Spleen (tissue), 13 donors: ENCODE measurements at places on chromosomes 4 and X. TPM values are rescaled to one million over a fixed set of nuclear protein-coding genes. Genes with fewer than 3 reads are reported as not detected.

- no peaks in the 10 kb centered on the region for H3K4me1 ChIP-seq
- no peak overlapping the region for H3K4me3 ChIP-seq
- DNase-seq: no peak
- no peaks in the 10 kb centered on the region for H3K27me3 ChIP-seq
These were observed 21.4 kb upstream of the RBPJ start for GRCh38 chr4:26299254-26299882.

DNA sequence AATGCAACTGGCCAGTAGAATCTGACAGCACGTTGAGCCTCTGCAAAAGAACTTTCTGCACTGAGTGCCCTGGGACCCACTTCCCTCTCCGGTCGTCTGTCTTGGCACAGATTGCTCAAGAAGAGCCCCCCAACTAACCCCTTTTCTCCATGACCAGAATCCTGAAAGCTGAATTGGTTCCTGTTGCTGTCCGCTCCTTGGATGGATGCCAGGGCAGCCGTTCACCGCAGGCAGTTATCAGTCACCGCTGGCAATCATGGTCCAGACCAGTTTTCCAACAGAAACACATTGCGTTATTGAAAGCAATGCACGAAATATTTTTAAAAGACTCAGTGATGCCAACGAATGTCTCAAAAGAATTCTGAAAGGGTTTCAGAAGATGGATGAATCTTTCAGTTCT, 733.7 kb upstream of the FRG1 start:
- H3K36me3 ChIP-seq: no peaks in the 10 kb centered on the region
- no peak overlapping the region for H3K4me3 ChIP-seq
- DNase-seq: no peak
- H3K27ac ChIP-seq: no peak overlapping the region
- no peaks in the 10 kb centered on the region for H3K27me3 ChIP-seq
- H3K4me1 ChIP-seq: no peaks in the 10 kb centered on the region

DNA sequence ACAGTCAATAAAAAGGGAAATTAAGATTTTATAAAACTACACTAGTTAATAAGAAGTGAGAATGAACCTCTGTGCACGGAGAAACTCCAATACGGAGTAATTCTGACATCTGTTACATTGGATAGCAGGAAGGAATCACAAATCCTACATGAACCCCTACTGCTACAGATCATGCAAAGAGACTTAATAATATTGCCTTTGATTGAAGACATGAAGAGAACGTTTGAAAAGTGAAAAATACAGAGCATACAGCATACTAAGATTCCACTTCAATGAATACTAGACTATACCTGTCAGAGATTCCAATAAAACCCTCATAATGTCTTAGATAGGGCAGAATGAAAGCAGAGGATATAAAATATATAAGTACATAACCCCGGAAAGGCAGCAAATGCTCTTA, 360.4 kb upstream of the GALNT7 start:
- DNase-seq: no peak
- no peaks in the 10 kb centered on the region for H3K4me1 ChIP-seq
- no peak overlapping the region for H3K27ac ChIP-seq
- H3K27me3 ChIP-seq: peaks cover 1% of the 10 kb centered on the region
- no peak overlapping the region for H3K4me3 ChIP-seq

DNA sequence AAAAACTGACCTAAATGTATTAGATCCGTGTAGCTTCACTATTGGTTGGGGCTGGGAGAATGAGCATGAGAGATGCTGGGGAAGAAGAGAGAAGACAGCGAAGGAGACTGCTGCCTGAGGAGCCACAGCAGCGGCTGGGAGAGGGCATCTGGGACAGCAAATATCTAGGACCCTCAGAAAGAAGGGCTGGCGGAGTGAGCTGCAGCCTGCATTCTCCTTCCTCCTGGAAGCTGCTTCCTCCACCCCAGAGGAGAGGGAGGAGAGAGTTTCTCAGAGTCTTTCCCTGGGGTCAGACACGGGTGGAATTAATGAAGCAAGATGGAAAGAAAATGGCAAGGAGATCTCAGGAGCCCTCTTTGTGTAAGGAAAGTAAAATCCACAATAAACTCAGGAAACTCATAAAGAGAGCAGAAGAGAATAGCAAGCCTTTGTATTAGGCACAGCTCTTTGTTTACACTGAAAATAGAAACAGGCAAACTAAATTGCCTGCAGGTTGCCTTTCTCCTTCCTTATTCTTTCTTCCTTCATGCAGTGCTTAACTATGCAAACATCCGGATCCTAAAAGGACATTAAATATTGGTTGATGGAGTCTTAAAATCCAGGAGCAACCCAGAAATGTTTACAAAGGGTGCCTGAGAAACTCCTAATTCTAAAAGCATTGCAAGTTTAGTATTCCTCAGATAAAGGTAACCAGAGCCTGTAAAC, 130.3 kb upstream of the GALNT7 start:
- no peaks in the 10 kb centered on the region for H3K27me3 ChIP-seq
- H3K4me1 ChIP-seq: peaks cover 4% of the 10 kb centered on the region
- no peak for DNase-seq

GRCh38 chr4:30870513-30870912, 150.3 kb downstream of the PCDH7 start:
- DNase-seq: no peak
- H3K27me3 ChIP-seq: no peaks in the 10 kb centered on the region
- no peaks in the 10 kb centered on the region for H3K36me3 ChIP-seq
- H3K4me1 ChIP-seq: no peaks in the 10 kb centered on the region
- H3K4me3 ChIP-seq: no peak overlapping the region

DNA sequence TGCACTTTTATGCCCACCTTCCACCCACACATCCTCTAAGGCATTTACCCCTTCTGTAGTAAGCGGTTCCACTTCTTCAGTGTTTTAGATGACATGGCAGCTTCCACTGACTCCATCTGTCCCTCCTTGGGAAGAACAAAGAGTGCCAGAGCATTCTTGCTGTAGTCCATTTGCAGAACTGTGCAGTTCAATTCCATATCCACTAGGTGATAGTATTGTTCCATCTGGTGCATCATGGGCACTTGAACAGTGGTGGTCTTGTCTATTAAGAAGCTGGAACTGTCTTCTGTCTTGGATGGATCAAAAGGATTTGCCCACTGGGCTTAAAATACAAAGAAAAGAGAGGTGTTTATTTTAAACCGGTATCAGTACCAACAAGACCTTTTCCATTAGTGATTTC, 3.5 kb downstream of the SERPINA7 start:
- no peak for DNase-seq
- no peaks in the 10 kb centered on the region for H3K27me3 ChIP-seq
- H3K4me3 ChIP-seq: no peak overlapping the region
- no peaks in the 10 kb centered on the region for H3K4me1 ChIP-seq

- DNase-seq: no peak
- H3K4me1 ChIP-seq: no peaks in the 10 kb centered on the region
- no peaks in the 10 kb centered on the region for H3K27me3 ChIP-seq
- H3K36me3 ChIP-seq: no peaks in the 10 kb centered on the region
- H3K4me3 ChIP-seq: no peak overlapping the region
- no peak overlapping the region for H3K27ac ChIP-seq
These were observed 27.6 kb downstream of the NYX start for GRCh38 chrX:41474726-41475100.

DNA sequence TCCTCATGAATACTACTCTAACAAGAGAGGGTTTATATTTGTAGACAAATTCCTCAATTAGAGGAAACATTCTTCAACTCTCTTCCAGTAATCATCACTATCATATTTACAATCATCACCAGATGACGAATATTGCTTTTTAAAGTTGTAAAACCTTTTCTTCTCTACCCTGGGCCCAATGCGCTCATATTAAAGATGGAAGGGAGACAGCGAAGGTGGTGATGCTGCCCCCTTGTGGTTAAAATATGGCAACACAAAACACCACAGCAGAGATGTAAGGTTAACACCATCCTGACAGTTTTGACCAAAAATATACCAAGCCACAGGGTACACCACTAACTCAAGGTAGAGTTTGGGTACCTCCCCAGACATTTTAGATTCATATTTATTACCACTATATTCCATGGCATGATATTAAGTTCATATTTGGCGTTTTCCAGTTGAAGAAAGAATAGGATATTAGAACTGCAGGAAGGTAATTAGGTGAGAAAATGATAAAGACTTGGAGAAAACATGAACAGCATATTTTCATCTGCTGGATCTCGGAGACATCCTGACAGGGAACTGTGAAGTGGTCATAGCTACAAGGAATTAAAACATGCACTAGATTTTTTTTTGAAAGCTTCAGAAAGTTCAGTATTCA, 72.8 kb downstream of the SLC9A7 start:
- H3K36me3 ChIP-seq: no peaks in the 10 kb centered on the region
- no peaks in the 10 kb centered on the region for H3K4me1 ChIP-seq

- H3K4me1 ChIP-seq: peaks cover 17% of the 10 kb centered on the region
- H3K36me3 ChIP-seq: no peaks in the 10 kb centered on the region
- no peak overlapping the region for H3K27ac ChIP-seq
- no peak for DNase-seq
- peaks cover 5% of the 10 kb centered on the region for H3K27me3 ChIP-seq
These were observed 73.7 kb downstream of the TBL1X start for GRCh38 chrX:9538544-9539045.

GRCh38 chrX:70039758-70040157, 10.0 kb downstream of the AWAT2 start:
- no peaks in the 10 kb centered on the region for H3K27me3 ChIP-seq
- no peaks in the 10 kb centered on the region for H3K36me3 ChIP-seq
- no peak for DNase-seq
- H3K27ac ChIP-seq: no peak overlapping the region

- no peaks in the 10 kb centered on the region for H3K36me3 ChIP-seq
- H3K27me3 ChIP-seq: no peaks in the 10 kb centered on the region
- H3K4me1 ChIP-seq: no peaks in the 10 kb centered on the region
- H3K27ac ChIP-seq: no peak overlapping the region
These were observed 25.4 kb upstream of the SLITRK4 start for GRCh38 chrX:143661286-143661685.

GRCh38 chr4:25513814-25514213, 136.8 kb downstream of the ANAPC4 start:
- H3K4me3 ChIP-seq: no peak overlapping the region
- H3K36me3 ChIP-seq: no peaks in the 10 kb centered on the region
- no peaks in the 10 kb centered on the region for H3K4me1 ChIP-seq

DNA sequence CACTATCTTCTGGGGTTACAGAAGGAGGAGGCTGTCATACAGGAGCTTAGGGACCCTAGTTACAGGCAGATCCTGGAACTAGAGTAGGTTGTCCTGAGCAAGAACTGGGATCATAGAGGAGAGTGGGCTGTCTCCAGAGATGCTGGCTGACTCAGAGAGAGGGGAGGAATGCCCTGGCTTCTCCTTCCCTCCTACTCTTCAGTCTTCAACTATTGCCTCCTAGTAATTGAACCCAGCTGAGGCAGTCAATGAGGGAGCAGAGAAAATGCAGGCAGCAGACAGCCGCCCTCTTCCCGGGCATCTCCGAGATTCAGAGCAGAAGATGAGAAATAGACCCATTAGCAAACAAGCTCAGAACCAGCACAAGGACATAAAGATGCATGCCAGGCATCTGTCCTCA, 118.3 kb upstream of the PDE5A start:
- H3K27ac ChIP-seq: no peak overlapping the region
- H3K4me1 ChIP-seq: no peaks in the 10 kb centered on the region
- no peaks in the 10 kb centered on the region for H3K36me3 ChIP-seq
- H3K27me3 ChIP-seq: no peaks in the 10 kb centered on the region

- no peak overlapping the region for H3K27ac ChIP-seq
- H3K4me3 ChIP-seq: no peak overlapping the region
- no peaks in the 10 kb centered on the region for H3K27me3 ChIP-seq
- H3K36me3 ChIP-seq: no peaks in the 10 kb centered on the region
- peaks cover 5% of the 10 kb centered on the region for H3K4me1 ChIP-seq
- no peak for DNase-seq
These were observed 115.9 kb upstream of the RBPJ start for GRCh38 chr4:26204911-26205370.

DNA sequence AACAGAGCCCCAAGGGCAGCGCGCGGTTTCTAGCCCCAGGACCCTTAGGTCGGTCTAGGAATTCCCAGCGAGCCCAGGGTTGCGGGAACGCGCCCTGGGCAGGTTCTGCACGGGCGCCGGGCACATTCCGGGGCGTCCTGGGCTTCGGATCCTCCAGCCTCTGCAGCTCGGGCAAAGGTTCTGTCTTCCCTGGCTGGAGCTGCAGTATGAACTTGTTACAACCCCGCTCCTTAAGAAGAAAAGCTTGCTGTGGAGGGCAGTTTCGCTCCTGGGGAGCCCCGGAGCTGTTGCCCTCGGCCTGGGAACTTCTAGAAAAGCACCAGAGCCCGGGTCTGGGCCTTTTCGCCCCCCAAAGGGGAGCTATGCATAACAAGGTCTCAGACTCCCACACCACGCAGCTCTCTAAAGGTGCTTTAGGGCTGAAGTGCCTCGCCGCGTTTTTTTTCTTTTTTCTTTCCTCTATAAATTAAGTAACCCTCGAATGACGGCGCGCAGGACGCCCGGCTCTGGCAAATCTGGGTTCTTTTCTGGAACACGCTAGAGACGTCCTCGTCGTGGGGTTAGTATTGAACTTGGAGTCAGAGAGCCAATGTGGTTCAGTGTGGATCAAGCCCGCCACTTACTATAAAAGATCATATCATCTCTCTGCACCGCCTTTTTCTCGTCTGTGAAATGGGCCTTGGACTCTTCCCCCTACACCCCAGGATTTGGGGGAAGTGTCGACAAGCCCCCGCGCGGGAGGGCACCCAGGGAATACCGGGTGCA, 5.7 kb downstream of the MSX1 start:
- H3K4me3 ChIP-seq: no peak overlapping the region
- H3K4me1 ChIP-seq: peaks cover 3% of the 10 kb centered on the region
- peaks cover 91% of the 10 kb centered on the region for H3K27me3 ChIP-seq
- H3K27ac ChIP-seq: no peak overlapping the region

- no peak overlapping the region for H3K27ac ChIP-seq
- no peaks in the 10 kb centered on the region for H3K4me1 ChIP-seq
- no peak overlapping the region for H3K4me3 ChIP-seq
These were observed 354.7 kb upstream of the PITX2 start for GRCh38 chr4:110977554-110977953.

DNA sequence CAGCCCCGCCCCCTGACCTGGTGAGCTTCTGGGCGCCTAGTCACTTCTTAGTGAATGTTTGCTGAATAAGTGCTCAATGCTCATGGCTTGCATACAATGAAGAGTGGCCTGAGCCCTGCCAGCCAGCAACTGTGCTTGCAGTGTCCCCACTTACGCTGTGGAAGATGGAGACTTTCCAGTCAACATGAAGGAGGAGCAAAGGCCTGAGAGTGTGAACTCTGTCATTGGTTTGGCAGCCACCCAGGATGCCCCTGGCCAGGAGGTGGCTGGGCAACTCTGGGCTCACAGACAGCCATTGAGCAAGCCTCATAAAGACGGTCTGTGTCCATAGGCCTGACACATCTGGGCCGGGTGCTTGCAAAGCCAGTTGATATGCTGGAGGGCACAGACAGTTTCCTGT, 72.1 kb upstream of the MAMLD1 start:
- H3K36me3 ChIP-seq: no peaks in the 10 kb centered on the region
- no peaks in the 10 kb centered on the region for H3K4me1 ChIP-seq
- H3K27me3 ChIP-seq: no peaks in the 10 kb centered on the region
- no peak overlapping the region for H3K4me3 ChIP-seq
- DNase-seq: no peak
- H3K27ac ChIP-seq: no peak overlapping the region

The ZRSR2 gene
- 19.7 TPM for polyA plus RNA-seq

The RTL9 gene
- not detected for polyA plus RNA-seq

The MED12 gene
- 15.6 TPM for polyA plus RNA-seq

The PPEF2 gene
- not detected for polyA plus RNA-seq

The TCEAL9 gene
- 47.5 TPM for polyA plus RNA-seq

The GLRA2 gene
- not detected for polyA plus RNA-seq

The HS6ST2 gene
- 0.02 TPM for polyA plus RNA-seq

The GC gene
- not detected for polyA plus RNA-seq

The CHIC1 gene
- polyA plus RNA-seq: 2.8 TPM

The IL3RA gene
- 6.7 TPM for polyA plus RNA-seq

The PARM1 gene
- 2.6 TPM for polyA plus RNA-seq

The XK gene
- polyA plus RNA-seq: 0.09 TPM
